ENCODE measurements at places on chromosomes 11 and 22.

GRCh38 chr11:30420233-30420787, 97.4 kb downstream of the ARL14EP start:
- DNase-seq, result no peak

DNA sequence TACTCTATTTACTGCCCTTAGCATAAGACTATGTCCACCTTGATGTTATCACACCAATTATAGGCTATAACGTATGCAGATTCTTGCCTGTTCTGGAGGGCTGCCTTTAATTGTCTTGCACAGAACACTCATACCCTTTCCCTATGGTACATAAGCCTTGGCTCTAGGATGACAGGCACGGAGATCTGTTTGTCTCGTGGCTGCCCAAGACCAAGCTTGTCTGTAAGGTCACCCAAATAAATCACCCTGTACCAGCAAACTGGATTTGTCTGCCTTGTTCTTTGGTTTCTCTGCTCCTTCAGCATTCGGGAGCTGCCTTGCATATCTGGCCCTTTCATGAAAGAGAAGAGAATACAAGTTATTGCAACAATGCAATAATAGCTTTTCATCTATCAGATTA, 7.5 kb upstream of the TSGA10IP start:
- no peak for DNase-seq

- no peak for DNase-seq
Measured at GRCh38 chr11:65204143-65204542, 22.4 kb downstream of the CAPN1 start.

- no peak for DNase-seq
Measured at GRCh38 chr11:134100171-134100570, 31.3 kb downstream of the JAM3 start.

GRCh38 chr11:90635886-90636285, 413.0 kb upstream of the CHORDC1 start:
- DNase-seq, result no peak

DNA sequence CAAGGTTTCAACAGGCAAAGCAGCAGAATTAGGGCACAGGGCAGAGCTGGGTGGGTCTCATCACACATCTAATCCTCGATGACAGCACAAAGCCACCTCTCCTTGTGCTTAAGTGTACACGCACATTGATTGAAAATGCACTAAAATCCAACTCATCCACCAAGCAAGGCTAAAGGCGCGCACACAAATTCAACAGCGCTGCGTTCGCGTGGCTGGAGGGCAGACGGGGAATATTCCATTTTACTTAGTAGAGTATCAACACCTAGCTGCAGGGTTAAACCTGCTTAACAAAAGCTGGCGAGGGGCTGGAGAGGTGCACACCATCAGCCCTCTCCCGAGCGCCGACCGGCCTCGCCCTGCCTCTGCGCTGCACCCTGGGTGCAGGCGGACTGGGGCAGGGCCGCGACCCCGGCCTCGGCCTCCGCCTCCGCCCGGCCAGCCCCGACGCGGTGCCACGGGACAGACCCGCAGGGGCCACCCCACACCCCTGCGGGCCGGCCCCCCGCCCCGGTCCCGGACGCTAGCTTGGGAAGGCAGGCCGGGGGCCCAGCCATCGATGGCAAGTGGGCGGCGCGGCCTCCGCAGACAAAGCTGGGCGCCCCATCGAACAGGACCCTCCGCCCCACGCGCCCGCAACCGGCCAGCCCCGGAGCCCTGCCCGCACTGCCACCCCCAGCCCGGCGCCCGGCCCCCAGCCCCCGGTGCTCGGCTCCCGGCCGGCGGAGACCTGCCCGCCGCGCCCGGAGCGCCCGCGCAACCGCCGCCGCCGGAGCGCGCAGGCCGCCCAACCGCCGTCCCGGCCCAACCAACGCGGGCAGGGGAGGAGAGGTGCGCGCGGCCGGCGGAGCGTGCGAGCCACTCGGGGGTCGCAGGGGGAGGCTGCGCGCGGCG, 929 bp downstream of the PRDM10 start:
- no peak for DNase-seq

GRCh38 chr22:36330655-36331305, 57.0 kb downstream of the MYH9 start:
- no peak for DNase-seq

DNA sequence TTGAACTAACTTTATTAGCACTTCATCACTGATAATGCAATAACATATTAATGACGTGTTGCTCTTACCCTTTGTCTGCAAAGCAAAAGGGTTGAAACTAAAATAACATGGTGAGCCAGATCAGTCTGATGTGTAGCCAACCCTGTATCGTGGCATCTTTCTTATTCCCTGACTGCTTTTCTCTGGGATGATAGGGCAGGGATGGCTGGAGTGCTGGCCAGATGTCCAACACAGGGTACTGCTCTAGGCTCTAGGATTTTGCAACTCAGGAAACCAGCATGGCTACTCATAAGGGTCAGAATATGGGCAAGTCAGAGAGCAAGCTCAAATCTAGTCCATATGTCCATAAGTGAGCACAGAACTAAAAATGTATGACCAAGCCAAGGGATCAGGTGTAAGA, 129.1 kb downstream of the SLC17A6 start:
- no peak for DNase-seq

GRCh38 chr11:95239871-95240649, 9.1 kb upstream of the SESN3 start:
- no peak for DNase-seq

- DNase-seq, result no peak
Measured at GRCh38 chr22:35544827-35545226, 4.2 kb downstream of the RASD2 start.

DNA sequence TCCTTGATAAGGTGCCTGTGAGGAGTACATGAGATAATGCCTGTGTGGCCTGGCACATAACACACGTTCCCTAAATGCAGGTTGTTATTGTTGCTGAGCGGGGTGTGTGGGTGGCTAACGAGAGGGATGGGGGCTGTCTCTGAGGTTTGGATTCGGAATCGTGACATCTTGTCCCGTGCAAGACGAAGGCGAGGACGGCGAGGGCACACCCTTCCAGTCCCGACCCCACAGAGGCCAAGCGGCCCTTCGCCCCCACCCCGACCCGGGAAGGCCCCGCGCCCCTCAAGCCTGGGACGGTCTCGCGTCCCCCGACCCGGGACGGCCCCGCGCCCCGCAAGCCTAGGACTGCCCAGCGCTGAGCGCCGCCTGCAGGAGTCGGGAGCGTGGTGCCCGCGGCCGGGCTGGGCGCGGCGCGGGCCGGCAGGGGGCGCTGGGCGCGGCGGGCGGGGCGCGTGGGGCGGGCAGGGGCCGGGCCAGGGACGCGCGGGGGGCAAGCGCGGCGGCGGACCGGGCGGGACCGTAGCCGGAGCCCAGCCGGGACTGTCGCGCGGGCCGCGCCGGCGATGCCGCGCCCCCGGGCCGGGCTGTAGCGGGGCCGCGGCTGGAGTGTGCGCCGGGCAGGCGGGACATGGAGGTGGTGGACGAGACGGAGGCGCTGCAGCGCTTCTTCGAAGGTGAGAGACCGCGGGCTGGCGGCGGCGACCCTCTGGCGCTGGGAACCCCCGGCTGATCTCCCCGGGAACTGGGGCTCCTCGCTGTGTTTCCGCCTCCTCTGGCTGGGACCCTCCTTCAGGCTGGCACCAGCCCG, at the start of gene MYRF:
Gene MYRF, plus strand, starts transcription at position 520 of the 808 bp plus-strand sequence. Its CDS starts 109 bp downstream, at position 629.
- DNase-seq, result no peak

- DNase-seq, result no peak
Measured at GRCh38 chr11:33700063-33700501, 544 bp downstream of the C11orf91 start.

DNA sequence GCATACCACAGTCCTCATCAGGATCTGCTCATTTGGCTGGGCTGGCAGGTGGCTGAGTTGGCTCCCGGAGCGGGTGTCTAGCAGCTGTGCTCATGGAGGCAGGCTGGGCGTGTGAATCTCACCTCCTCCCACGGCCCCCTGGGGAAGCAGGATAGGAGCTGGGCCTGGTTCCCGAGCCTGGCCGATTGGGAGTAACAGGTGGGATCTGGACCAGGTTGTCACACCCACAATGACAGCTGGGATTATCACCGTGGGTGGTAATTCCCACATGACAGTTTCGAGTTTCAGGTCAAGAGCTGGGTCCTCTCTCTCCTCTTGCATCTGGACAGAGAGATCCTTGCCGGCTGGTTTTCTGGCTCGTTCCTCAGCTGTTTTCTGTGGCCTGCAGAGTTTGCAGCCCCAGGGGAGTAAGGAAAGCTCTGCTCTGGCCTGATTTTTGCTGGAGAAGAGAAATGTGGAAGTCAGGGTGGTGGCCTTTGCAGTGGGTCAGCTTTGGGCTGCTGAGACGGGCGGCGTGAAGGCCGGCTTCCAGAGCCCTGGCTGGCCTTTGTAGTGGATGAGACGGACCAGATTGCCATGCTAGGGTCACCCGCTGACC, 57.0 kb downstream of the BCR start:
- DNase-seq, result peak; percentile 61

GRCh38 chr22:49017482-49018329, 810.0 kb downstream of the BRD1 start:
- no peak for DNase-seq

DNA sequence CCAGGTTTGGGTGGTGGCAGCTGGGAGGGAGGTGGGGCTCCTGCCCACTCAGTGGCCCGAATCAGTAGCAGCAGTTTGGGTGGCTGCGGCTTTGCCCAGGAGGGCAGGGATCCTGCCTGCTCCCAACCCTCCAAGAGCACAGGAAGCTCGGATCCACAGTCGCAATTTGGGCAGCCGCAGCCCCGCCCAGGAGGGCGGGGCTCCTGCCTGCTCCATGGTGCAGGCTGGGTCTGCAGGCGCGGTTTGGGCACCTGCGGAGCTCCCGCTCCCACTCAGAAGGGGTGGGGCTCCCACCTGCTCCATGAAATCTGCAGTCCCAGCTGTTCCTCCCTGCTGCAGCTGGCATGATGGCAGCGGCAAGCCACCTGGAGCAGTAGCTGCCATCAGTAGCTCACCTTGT, 38.1 kb upstream of the CALCB start:
- no peak for DNase-seq

DNA sequence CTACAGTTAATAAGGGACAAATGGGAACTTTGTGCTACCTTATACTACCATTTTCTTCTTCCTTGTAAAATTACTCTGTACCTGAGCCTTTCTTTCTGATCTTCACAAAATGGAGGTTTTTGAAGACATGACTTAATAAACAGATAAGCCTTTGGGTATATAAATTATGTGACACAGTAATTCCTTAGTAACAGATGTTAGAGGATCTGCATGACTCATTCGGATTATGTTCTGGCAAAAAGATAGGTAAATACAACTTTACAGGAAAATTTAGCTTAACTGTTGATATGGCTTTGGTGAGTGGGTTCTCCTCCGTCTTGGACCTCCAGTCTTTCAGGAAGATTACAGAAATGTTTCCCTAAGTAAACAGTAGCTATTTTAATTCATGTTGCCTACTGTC, 61.8 kb downstream of the BID start:
- DNase-seq, result no peak

DNA sequence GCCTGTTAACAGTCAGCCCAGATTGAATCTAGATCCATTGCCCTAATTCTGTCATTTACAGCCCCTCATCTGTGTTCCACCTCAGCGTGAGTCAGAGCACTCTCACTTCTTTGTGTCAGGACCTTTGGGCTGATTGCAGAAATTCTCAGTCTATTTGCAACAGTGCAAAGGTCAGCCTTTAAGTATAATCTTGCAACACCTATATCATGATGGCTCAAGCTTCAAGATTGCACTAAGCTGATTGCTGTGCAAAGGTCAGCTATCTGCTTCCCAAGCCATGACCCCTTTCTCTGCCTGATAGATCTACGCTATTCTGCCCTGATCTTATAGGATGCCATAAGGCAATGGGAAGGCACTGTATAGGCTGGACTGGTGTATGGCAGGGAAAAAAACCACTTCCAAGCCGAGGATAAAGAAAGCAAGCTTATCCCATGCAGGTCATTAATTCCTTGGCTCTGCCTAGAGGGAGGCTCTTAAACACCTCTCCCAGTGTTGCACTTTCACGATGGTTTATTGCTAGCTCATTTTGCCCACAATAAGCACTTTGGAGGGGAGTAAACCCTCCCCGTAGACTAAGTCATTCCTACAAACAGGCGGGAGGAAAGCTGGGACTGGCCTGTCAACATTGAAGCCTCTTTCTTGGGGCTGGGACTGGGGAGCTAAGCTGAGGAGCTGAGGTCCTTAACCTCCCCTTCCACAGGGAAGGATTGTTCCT, 100.6 kb downstream of the RRAS2 start:
- DNase-seq, result no peak

GRCh38 chr11:34155057-34155756, 49.8 kb downstream of the NAT10 start:
- DNase-seq, result no peak

GRCh38 chr22:25621986-25622385, 57.5 kb downstream of the GRK3 start:
- no peak for DNase-seq

GRCh38 chr11:116207019-116207418, 565.8 kb downstream of the BUD13 start:
- DNase-seq, result no peak
